T-helper 9 cell (primary cell): ENCODE measurements at places on chromosomes 16 and 17.

GRCh38 chr17:34299956-34300577 is 14.5 kb downstream of the CCL11 start:
- DNase-seq: no peak

- DNase-seq: no peak
Observed at GRCh38 chr16:68246121-68246520, 948 bp downstream of the PLA2G15 start.

DNA sequence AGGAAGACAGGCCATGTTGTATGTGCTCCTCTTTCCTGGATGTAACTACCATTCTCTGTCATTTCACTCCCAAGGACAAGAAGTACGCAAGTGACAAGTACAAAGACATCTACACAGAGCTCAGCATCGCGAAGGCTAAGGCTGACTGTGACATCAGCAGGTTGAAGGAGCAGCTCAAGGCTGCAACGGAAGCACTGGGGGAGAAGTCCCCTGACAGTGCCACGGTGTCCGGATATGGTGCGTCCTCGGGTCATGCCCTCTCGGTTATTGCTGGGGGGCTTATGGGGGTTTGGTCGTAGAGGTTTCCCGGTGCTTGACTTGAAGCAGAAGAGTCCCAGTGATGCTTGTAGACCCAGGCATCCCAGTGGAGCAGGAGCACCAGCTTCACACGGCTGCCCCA is 29.0 kb downstream of the PLD6 start:
- no peak for DNase-seq

DNA sequence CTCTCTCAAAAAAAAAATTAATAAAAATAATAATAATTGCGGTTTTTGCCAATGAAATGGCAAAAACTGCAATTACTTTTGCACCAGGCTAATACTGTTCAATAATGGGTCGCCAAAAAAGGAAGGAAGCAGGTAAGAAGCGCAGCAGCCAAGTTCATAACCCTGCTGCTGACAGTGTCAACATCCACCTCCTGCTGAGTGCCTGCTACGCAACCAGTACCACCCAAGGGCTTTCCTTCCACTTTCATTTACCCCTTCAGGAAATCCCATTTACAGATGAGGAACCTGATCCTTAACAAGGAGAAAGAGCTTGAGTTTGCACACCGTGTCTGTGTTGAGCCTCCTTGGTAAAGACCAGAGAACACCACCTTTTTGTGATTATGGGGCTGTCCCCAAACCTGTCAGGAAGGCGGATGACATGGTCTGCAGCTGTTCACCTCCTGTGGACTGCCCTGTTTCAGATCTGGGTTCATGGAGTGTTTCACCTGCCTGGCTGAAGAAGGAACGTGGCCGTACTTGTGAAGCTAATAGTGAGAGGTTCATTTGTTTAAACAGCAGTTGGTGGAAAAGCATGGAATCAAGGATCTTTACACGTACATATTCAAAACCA is 378.0 kb downstream of the SLC39A11 start:
- no peak for DNase-seq

- no peak for DNase-seq
Observed at GRCh38 chr16:19745286-19746010, 27.4 kb downstream of the IQCK start.

GRCh38 chr17:79576333-79576732 is 34.5 kb downstream of the RBFOX3 start:
- DNase-seq: no peak

- no peak for DNase-seq
Observed at GRCh38 chr17:29620271-29620670, 2.4 kb downstream of the CORO6 start.

DNA sequence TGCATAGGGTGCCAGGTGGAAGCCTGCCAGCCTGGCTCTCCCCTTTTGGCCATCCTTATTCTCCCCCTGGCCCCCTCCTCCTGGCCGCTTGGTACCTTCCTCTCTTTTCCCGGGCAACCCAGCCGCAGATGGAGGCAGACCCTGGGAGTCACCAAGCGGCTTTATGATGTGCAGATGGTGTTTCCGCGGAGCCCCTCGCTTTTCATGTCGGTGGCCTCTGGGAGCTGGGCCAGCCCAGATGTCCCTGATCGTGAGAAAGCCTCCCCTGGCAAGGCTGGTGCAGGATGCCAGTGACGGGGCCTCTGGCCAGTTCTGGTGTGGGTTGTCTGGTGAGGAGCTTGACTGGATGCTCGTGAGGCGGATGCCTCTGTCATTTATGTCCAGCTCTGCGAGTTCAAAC is 18.0 kb upstream of the BRD7 start:
- DNase-seq: no peak

DNA sequence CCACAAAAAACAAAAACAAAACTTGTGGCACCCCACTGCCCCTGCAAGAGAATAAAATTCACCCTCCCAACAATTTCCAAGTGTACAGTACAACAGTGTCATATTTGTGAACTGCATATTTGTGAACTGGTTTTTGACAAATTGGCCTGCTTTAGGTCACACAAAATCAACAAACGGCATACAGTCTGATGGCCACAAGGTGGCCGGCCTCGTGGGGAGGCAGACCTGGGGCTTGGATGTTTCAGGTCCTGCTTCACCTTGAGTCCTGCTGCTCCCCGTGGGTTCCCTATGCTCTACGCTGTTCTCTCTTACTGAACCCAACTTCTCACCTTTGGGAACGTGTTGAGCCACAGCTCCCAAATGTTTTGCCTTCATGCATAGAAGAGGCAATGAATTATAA is 102.2 kb downstream of the CDK5R1 start:
- DNase-seq: no peak

- DNase-seq: no peak
Observed at GRCh38 chr17:29051731-29052130, 8.8 kb downstream of the PIPOX start.

DNA sequence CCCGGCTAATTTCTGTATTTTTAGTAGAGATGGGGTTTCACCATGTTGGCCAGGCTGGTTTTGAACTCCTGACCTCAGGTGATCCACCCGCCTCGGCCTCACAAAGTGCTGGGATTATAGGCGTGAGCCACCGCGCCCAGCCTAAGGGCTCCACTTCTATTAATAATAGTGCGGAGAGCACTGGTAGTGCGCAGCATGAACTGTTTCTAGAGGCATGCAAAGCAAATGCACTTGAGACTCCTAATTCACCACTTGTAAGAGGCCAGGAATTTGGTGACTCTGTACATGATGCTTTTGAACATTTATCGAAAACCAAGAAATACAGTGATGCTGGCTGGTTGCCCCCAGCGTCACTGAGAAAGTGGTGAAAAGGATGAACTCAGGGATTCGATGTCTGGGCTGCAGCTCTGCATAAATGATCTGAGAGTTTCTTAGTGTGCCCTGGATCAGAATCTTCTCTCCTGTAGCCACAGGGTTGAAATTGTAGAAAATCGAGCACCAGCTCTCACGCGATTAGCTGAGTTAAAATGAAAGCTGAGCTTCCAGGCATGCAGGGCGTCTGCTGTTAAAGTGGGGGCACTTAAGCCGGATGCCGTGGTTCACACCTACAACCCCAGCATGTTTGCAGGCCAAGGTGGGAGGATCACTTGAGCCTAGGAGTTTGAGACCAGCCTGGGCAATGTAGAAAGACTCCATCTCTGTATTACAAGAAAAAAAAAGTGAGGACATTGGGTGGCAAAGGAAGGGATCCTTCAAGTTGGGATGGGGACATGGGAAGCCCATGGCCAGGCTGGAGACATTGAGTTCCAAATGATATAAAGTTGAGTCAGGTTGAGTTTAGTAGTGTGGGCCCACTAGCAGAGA is 4.8 kb downstream of the RNF213 start:
- peak; percentile 47 for DNase-seq

DNA sequence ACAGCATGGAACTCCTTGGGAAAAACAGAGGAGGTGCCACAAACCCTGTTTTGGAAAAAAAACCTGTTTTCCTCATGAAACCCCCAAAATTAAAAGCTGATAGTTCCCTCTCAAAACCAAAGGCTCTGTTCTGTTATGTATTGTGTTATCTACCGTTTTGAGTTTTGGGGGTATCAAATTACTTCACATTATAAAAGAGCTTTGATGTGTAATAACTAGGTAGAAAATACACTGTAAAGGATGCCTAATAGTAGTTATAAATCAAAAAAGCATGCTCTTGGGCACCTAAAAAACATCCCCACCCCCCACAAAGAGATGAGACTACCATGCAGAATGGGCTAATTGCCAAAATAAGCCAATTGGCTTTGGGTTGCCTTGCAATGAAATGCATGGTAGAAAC is 30.8 kb downstream of the C16orf54 start:
- DNase-seq: no peak

DNA sequence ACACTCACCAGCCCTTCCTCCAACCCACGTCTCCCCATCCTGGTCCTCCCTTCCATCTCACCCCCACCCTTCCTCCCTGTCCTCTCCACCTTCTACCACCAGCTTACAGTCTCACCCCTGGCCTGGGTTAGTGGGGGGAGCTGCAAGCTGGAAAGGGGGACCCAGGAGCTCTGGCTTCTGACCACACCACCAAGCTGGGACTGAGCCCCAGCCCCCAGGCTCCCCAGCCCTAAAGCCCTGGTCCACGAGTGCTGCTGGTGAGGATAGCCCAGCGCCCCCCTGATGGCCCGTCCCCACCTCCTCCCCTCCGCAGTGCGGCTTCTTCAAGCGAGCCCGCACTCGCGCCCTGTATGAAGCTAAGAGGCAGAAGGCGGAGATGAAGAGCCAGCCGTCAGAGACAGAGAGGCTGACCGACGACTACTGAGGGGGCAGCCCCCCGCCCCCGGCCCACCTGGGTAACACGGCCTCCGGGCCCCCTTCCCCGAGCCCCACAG is 7.2 kb upstream of the PDK2 start:
- DNase-seq: no peak

DNA sequence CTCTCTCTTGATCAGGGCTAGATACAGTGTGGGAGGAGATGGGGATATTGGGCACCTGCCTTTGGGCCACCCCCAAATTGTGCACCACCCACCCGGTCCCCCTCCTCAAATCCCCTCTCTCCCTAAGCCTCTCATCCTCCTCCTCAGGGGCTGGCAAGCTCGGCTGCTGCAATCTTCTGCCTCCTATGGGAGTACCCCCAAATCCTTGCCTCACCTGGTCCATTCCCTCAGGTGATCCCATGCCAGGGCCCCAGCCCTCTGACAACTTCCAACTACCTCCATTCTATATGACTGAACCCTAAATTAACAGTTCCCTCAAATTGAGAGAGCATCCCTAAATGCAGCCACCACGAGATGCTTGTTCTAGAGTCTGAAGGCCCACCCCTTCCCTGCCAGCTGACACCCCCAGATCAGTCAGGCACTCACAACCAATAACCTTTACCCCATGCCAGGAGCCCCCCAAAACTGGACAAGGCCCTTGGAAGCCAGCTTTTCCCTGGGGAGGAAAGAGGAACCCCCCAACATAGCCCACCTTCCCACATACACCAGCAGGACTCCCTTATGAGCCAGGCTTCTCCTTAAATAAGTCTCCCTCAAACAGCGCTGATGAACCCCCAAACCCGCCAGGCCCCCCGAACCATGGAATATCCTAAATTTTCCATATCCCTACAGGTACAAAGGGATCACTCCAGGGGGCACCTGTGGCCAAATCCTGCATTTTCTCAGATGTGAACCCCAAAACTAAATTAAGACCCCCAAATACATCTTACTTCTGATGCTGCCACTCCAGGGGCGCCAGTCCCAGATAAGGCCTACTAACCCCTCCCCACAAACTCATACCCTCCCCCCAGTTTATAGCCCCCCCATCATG is 3.2 kb downstream of the DLG4 start:
- DNase-seq: no peak

DNA sequence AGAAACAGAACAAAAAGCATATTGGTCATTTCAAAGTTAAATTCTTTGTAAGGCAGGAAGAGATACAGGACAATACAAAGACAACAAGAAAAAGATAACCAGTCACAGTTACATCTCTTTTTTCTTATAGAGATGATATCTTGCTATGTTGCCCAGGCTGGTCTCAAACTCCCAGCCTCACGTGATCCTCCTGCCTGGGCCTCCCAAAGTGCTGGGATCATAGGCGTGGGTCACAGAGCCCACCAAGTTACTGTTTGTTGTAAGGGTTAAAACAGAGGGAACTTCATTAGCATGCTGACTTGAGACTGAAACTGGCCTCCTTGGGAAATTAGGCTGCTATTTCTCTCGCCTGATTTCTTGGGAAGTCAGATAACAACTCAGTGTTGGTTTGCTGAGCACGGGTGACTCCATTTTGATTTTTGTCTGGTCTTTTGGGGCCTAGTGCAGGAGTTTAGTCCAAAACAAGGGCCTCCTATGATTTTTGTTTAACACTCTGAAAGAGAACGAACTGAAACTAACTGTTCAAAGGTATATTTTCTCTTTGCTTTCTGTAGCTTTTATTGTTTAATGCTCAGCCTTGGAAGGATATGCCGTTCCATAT is 31.5 kb upstream of the SEC14L1 start:
- no peak for DNase-seq

DNA sequence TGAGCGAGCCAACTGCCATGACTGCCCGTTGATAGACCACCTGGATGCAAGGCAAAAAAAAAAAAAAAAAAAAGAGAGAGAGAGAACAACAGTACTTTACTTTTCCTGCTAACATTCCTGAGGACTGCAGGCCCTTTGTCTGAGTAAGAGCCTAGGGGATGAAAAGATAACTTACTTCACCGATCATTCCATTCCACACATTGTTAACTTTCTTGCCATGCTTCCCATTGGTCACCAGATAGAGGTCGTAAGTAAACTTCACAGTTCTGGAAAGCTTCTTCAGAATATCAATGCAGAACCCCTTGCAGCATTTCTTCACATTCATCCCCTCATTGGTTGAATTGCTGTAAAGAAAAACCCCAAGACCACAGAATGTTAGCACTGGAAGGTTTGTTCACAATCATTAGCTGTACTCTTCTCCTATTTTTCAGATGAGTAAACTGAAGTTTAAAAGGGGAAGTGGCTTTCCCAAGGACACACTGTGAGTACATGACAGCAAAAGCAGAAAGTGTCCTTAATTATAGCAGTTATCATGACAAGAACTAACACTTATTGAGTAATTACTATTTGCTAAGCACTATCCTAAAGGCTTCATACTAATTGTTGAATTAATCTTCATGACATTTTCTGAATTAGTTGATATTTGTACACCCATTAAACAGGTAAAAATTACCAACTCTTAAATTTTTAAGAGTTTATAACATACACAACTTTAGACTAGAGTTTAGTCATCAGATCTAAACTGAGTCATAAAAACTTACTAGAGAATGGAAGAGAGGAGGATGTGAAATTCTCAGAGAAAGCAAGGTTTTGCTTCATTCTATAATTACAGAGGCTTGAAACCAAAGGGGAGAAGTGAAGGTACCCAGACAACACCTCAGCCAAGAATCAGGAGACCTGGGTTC is 341.2 kb downstream of the GRIN2A start:
- no peak for DNase-seq

DNA sequence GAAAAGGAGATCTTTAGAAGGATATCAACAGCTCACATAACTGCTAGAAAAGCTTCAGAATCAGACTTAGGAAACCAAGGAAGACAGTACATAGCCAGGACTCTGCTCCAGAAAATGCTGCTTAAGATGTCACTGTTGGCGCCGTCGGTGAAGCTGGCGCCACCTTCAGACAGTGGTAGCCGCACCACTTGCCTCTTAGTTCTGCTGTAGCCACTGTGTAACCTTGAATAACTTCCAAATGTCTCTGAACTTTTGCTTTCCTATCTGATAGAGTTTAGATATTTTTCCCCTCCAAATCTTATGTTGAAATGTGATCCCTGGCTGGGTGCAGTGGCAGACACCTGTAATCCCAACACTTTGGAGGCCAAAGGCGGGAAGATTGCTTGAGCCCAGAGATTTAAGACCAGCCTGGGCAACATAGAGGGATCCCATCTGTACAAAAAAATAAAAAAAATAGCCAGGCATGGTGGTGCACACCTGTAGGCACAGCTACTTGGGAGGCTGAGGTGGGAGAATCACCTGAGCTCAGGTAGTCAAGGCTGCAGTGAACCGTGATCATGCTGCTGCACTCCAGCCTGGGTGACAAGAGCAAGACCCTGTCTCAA is 6.3 kb upstream of the USP31 start:
- DNase-seq: no peak
